Stimulated activated CD4-positive, alpha-beta T cell treated with anti-CD3 and anti-CD28 coated beads, Interleukin-2, amount 100 ng/mL, for 48 hours (primary cell): ENCODE measurements at places on chromosomes 5 and 9.

DNA sequence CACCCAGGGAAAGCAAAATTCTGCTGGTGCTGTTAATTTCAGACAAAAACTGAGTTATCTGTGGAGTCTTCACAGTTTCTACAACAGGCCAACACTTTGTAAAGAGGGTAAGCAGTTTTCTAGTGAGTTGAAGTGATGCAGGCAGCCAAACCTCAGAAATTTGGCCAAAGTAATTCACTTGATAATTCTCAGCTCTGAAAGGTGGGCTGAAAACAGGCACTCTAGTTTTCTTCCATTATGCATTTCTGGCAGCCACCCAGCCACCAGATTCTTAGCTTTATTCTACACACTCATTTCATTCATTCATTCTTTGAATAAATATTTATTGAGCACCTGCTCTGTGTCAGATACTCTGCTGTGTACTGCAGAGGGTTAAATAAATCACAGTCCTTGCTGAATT is 184.2 kb downstream of the RAB3C start:
- no peak for DNase-seq

- DNase-seq, result no peak
Observed at GRCh38 chr5:71533615-71534014, 53.5 kb upstream of the MCCC2 start.

- peak; percentile 33 for DNase-seq
Observed at GRCh38 chr5:170466988-170467707, 36.7 kb upstream of the KCNIP1 start.

- DNase-seq, result no peak
Observed at GRCh38 chr5:18202164-18202563, 567.9 kb downstream of the TAF11L14 start.

DNA sequence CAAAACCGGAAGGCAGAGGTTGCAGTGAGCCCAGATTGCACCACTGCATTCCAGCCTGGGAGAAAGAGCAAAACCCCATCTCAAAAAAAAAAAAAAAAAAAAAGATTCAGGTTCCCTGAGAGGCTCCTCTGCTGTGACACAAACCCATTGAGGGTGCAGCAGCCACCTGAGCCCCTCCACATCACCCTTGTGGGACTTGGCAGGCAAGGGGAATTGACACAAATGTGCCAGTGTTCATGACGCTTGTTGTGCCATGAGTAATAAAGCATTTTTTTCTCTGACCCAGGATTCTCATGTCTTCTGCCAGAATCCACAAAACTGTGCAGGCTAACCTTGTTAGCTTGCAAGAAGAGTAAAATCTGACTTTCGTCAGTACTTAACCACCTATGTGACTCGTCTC is 149.6 kb downstream of the TTC39B start:
- no peak for DNase-seq

- DNase-seq, result no peak
Observed at GRCh38 chr9:17852108-17852507, 273.2 kb downstream of the SH3GL2 start.

GRCh38 chr9:131678499-131679111 is 61.3 kb downstream of the RAPGEF1 start:
- peak; percentile 64 for DNase-seq

DNA sequence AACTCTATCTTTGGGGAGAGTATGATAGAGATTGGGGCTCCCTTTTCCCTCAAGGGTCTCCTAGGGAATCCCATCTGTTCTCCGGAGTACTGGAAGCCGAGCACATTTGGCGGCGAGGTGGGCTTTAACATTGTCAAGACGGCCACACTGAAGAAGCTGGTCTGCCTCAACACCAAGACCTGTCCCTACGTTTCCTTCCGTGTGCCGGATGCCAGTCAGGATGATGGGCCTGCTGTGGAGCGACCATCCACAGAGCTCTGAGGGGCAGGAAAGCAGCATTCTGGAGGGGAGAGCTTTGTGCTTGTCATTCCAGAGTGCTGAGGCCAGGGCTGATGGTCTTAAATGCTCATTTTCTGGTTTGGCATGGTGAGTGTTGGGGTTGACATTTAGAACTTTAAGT is 21.5 kb downstream of the PTGS1 start:
- no peak for DNase-seq

DNA sequence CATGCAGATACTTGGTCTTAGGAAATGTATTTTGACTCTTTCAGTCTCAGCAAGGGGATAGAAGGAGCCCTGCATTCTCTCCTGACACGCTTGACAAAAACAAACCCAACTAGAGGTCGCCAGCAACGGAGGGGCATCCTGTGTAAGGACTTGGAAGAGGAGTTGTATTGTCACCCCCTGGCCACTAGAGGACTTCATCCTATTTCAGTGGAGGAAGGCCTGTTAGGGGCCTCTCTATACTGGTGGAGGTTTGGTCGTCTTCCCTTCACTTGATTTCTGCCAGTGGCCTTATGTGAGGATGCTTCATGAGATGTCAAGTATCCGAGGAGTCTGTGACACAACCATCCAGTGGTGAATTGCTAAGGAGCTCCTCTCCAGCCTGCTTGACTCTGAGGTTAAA is 122.8 kb upstream of the STC2 start:
- DNase-seq, result no peak

- DNase-seq, result no peak
Observed at GRCh38 chr5:141778683-141779082, 96.7 kb upstream of the ARAP3 start.

DNA sequence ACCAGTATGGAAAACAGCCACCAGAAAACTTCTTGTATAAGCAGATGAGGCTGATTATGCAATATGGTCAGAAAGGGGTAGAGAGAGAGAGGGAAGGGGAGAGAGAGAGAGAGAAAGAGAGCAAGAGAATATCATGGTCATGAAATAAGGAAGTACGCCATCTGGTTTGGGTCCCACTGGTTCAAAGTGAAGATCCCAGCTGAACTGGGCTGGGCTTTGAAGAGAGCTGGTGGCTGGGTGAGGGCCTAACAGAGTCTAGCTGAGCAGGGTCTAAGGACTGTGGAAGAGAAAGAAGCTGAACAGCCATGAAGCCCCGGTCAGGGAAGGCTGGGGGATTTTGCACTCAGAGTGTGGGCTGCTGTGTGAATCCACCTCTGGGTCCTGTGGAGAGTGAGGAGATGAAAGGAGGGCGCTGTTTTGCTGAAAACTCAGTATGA is 14.6 kb downstream of the TRIM14 start:
- DNase-seq, result no peak

DNA sequence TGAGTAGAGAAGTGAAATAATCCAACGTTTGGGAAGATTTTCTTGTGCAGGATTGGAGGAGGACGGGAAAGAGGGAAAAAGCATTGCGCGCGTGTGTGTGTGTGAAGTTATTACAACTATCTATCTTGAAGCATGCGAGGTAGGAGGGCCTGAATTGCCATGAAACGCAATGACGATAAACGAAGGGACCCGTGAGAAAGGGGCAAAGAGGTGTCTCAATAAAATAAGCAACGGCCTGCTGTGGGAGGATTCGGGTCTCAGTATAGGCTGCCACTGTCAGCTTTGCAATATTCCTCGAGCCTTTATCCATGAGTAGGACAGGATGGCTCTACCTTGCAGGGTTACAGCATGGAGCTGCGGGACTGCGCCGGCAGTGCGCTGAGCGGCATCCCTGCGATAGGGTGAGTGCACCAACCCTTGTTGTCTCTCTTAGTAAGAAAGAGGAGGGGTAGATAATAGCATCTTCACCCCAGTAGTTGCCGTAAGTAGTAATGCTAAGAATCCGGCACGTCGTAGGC is 631 bp upstream of the RCL1 start:
- DNase-seq, result no peak

DNA sequence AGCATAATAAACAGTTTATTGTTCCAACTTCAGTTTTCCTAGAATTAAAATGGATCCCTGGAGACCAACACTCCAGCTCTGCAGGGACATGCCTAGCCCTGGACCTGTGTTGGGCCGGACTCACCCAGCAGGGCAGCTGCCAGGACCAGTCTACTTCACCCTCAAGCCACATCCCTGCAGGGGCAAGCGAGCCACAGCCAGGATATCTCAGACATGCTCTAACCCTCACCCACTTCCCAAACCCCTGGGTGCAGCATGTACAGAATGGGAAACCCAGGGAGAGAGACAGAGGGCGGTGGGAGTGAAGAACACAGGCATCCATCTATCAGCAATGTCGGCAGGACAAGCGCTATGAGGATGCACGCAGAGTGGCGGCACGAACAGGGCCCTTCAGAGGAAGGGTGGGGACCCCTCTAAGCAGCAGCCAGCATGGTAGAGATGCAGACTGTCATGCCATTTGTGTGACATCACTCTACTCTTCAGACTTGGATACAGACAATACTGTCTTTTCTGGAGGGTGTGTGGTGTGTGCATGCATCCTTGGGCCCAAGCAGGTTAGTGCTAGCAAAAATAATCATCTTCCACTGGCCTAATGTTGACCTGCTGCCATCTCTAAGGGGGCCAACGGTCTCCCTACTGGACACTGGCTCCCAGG is 83.1 kb downstream of the SEMA4D start:
- DNase-seq, result no peak

- peak; percentile 23 for DNase-seq
Observed at GRCh38 chr9:88076286-88077070, 61.8 kb downstream of the SPATA31C2 start.

GRCh38 chr5:139650031-139650688 is 2.0 kb downstream of the CXXC5 start:
- DNase-seq, result no peak

DNA sequence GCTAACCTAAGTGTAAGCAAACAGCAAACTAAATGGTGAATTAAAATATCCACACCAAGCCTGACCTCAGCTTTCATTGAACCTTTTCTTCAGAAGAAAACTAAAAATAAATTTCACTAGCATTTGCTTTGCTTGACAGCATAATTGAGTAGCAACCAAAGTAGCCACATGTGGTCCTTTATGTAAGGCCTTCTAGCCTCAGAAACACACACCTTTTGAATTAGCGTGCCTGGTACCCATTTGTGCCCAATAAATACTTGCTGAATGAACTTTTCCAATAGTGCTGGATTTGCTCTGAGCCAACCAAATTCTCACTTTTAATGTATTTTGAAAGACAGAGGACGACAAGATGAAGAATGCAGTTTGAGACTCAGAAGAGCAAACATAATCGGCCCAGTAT is 2.1 kb upstream of the NIPBL start:
- no peak for DNase-seq

- no peak for DNase-seq
Observed at GRCh38 chr5:89053547-89053946, 170.6 kb upstream of the MEF2C start.

GRCh38 chr9:353077-353476 is 138.4 kb downstream of the DOCK8 start:
- no peak for DNase-seq

- no peak for DNase-seq
Observed at GRCh38 chr9:9730174-9730573, 882.6 kb downstream of the PTPRD start.

GRCh38 chr5:41508186-41508585 is 2.2 kb downstream of the PLCXD3 start:
- DNase-seq, result no peak

DNA sequence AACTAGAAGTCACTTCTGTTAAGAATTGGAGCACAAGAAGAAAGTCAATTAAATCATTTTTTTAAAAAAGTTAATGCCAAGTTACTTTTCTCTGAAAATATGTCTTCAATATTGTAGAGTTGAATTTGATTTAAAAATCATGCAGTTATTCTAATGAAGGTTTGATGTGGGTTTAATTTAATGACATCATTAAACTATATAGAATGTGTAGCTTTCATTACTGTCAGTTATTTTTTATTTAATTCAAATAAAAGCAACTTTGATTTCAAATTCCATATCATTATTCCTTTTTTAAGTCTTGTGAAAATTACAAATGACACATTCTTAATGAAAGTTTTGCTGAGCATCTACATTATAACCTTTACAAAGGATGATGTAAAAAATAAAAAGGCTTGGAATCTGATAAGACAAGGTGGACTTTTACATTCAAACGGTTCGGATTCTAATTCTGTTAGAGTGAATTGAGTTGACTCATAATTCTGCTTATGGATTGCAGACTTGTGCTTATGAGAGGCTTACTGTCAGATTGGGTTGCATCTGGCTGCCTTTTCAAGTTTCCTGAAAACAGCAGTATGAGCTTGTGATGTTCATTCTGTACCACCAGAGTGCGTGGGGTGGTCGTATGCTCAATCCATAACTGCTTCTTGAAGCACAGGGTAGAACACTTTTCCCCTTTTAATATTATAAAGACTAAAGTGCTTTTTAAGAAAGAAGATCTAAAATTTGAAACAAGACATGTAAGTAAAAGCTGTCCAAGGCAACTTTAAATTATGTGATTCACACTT is 253.0 kb upstream of the ARRDC3 start:
- no peak for DNase-seq

DNA sequence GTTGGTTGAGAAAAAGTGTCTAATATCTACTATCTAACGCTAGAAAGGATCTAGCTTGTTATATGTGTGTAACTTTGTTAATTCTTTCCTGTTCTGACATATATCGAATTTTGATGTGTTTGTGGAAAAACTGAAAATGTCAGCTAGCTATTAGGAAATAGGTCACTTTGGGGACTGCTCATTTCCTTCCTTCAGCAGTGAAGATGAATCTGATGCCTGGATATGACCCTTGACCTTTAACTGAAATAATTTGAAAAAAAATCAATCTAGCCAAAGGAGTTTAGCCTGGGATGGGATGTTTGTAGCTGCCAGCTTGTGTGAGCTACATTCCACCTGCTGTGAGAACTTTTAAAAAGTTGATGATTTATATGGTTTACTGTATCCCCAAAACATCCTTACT is 66.8 kb downstream of the CD180 start:
- no peak for DNase-seq

DNA sequence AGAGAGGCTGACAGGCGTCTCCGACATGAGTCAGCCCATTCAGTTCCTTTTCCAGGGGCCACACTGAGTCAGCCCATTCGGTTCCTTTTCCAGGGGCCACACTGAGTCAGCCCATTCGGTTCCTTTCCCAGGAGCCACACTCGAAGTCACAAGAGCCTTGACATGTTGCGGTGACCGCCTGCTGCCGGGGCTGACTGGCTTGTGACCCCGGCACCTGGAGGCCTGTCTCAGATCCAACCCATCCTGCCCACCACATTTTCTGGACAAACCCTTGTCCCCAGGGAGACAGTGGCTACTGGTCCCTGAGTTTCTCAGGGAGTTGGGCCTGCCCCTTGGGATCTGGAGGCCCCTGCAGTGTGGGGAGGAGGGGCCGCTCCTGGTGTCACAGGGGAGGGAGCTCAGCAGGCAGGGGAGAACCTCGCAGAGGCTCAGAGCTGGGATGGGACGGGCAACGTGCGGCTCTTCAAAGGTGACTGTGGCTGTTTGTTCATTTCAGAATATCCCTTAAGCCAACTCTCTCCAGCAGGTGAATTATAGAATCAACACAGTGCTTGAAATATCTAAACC is 40.5 kb upstream of the LPCAT1 start:
- no peak for DNase-seq

DNA sequence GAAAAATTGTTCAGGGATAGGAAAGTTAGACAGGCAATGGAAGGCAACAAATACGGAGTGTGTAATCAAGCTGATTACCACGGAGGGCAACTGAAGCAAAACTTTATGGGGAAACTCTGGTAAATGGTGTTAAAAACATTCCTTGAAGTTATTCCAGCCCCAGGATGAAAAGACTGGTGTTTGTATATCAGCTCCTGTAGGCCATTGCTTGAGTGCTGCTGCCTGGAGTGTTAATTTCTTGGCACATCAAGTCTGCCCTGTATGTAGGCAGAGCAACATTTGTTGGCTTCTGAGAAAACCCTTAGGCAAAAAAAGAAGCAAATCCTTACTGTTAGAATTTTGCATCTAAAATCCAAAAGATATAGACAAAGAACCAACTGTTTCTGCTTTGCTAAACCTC is 686.5 kb upstream of the ACO1 start:
- no peak for DNase-seq
